ENCODE measurements at places on chromosomes 1 and 21. TPM values are rescaled to one million over a fixed set of nuclear protein-coding genes. Genes with fewer than 3 reads are reported as not detected.

GRCh38 chr1:54329312-54330003 is 76.7 kb downstream of the SSBP3 start:
- DNase-seq, result no peak

Gene NT5C1A
- total RNA-seq, result not detected

Gene BCAS2
- total RNA-seq, result 19.4 TPM

- no peak for DNase-seq
Observed at GRCh38 chr1:197391303-197392226, 123.5 kb downstream of the CRB1 start.

Measured in HT-29 (cell line).